CD4-positive, alpha-beta T cell treated with Interleukin-4 for 1 hour (primary cell): ENCODE measurements at places on chromosomes 3 and 15.

DNA sequence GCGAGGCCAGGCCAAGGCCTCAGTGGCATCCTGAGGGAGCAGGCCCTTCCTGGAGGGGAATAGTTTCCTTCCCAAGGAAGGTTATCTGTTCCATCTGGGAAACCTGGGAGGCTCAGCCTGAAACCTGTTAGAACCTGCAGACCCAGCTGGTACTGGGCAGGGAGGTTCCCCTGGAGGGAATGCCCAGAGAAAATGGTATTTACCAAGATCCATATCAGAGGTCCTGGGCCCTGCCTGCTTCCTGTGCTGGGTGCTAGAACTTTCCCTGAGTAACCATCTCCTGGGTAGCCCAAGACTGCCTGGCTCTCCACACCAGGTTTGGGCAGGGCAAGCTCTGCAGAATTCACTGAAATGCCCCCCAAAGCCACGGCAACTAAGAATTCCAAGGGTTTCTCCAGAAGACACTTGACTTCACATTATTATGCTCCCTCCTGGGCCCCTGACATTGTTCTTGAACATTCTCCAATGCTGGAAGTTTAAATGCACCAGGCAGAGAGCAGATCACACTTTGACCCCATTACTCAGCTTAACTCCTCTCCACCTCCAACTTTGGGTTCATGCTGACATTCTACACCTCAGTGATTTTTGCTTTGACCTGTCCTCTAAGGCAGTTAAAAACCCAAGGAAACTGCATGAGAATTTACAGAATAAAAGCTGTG is 2.0 kb downstream of the CA12 start:
- no peak for DNase-seq

GRCh38 chr3:123411340-123412040 is 37.4 kb downstream of the ADCY5 start:
- no peak for DNase-seq

DNA sequence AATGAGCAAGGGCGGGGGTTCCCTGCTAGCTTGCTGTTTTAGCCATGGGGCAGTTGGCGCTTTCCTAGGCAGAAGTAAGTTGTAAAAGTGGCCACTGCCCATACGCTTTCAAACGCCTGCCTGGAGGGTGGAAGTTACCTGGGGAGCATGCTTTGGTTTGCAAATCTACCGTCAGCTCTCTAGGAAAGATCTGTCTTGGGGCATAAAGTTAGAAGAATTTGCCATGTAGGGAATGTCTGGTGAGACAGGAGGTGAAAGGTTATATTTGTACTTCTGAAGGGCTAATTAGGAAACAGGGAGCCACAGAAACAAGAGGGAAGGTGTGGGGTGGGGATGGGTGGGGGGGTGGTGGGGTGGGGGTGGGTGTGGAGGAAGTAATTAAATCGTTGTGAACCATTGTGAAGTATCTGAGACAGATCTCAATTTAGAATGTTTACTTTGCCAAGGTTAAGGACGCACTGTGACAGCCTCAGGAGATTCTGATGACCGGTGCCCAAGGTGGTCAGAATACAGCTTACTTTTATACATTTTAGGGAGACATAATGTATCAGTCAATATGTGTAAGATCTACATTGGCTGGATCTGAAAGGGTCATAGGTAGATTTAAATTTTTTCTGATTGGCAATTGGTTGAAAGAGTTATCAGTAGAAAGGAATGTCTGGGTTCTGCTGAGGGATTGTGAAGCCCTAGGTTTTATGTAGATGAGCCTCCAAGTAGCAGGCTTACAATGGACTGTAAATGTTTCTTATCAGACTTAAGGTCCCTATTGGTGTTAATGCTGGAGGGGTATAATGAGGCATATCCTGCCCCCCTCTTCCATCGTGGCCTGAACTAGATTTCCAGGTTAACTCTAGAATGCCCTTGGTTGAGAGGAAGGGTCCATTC is 62.0 kb upstream of the GCNT3 start:
- DNase-seq: no peak

DNA sequence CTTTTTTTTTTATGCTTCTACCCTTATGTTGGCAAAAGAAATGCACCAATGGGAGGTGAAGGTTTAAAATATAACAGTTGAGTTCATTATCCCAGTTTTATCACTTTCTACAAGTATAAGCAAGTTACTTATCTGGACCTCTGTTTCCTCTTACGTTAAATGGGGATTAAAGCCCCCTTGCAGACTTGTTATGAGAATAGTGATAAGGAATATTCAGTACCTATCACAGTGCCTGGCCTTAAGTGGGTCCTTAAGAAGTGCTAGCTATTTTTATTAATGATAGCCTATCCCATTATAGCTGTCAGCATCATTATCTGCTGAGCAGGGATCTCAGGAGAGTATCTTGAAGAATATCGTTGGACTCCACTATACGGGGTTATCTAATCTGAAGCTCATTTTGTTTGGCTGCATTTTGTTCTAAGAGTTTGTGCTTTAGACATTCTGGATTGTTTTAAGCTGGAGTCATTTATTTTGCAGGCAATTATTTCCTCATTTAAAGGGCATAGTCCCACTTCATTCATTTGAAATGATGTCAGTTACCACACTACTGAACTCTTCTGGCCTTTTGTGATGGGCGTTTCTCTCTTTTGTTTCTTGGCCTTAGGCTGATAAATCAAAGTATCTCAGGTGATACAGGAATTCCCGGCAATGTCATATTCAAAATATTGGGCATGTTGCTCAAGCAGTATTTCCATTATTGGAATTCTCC is 28.8 kb downstream of the RAB8B start:
- DNase-seq: no peak

DNA sequence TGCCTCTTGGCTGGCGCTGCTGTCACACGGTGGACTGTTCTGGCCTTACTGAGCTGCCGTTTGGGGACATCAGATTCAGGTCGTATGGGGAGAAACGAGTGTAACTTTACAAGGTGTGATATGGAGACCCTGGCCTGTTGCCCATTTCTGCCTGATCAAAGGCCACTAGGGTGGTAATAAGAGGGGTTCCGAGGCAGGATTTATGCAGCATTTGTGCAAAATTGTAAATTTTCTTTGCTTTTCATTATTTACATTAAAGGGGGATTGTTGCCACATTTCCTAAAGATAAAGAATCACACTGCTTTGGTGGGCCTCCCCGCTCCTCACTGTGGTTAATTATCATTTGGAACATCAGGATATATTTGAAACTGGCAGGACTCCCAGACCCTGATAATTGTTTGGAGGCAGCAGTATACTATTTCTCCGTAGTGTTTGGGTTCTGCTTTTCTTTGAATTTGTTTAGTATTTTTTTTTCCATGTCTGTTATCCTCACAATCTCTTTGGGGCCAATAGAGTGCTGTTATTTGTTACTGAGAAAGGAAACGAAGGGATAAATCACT is 891 bp downstream of the NXPE3 start:
- no peak for DNase-seq

GRCh38 chr3:195451373-195452015 is 8.7 kb upstream of the ACAP2 start:
- DNase-seq: no peak

GRCh38 chr3:157300094-157300493 is 136.6 kb upstream of the PTX3 start:
- DNase-seq: no peak

DNA sequence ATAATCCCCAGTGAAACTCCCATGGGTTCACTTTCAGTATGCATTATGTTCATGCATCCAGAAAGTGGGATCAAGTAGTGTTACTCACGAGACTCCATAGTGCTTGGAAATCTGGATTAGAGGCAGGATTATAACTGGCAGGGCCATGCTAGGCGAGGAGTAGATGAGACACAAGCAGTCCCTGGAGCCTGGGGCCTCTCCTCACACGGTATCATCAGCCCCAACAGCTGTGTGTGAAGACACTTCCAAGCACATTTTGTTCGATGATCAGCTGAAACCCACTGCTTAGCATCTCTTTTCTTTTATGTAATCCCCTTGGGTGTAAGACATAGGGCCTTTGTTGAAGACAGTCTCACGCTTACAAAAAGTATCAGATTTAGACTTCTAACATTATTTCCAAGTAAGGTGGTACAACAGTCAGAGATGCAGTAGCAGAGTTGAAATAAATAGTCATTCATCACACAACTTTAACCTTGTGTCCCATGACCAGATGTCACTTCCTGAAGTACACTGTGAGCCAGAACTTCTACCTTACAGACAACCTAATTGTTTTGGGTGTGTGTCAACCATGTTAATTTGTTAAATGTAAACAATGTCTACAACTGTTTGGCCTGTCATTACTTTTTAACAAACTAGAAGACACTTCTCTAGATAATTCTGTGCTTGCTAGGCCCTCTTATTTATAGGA is 116.9 kb downstream of the GADL1 start:
- DNase-seq: no peak

- DNase-seq: no peak
Measured at GRCh38 chr15:42082823-42083604, 11.3 kb downstream of the PLA2G4D start.

- DNase-seq: no peak
Measured at GRCh38 chr15:100330221-100330620, 11.6 kb downstream of the ADAMTS17 start.

GRCh38 chr3:44297255-44297654 is 41.3 kb upstream of the TCAIM start:
- no peak for DNase-seq

- no peak for DNase-seq
Measured at GRCh38 chr3:172279191-172279640, 169.0 kb downstream of the GHSR start.

DNA sequence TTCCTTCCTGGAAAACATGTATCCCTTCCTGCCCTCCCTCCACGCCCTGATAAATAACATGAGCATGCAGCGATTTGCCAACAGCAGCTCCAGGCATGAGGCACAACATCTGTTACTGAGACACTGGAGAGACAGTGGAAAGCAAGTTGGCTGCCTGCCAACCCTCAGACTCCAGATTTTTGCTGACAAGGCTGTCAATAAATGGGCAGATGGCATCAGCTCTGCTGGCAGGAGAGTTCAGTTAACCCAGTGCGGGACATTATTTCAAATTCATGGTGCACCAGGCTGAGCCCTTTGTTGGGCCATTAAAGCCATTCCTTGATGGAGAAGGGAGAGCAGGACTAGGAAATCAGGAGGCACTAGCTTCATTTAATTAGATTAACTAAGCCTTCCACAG is 293.3 kb downstream of the MEX3B start:
- no peak for DNase-seq

DNA sequence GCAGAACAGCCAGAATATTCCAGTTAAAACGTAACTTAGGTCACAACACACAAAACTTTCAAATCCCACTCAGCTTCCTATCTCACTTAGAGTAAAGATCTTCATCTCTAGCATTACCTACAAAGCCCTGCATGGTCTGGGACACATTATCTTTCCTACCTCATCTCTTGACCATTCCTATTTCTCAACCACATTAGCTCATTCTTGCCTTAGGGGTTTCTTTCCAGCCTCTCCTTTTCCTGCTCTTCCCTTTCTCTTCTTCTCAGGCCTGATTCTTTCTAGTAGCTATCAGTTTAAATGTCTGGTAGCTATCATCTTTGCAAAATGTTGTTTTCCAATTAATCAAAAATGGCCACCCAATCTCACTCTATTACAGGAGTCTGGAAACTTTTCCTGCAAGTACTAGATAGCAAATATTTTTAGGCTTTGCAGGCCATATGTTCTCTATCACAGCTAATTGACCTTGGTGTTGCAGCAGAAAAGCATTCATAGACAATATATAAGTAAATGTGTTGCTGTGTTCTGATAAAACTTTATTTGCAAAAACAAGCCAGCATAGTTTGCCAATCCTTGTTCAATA is 15.1 kb upstream of the CBLB start:
- DNase-seq: no peak

GRCh38 chr3:114444216-114444615 is 150.4 kb downstream of the TIGIT start:
- DNase-seq: no peak

- no peak for DNase-seq
Measured at GRCh38 chr15:34721802-34722438, 32.9 kb downstream of the GJD2 start.

GRCh38 chr15:26615188-26615926 is 157.5 kb downstream of the GABRB3 start:
- DNase-seq: no peak

DNA sequence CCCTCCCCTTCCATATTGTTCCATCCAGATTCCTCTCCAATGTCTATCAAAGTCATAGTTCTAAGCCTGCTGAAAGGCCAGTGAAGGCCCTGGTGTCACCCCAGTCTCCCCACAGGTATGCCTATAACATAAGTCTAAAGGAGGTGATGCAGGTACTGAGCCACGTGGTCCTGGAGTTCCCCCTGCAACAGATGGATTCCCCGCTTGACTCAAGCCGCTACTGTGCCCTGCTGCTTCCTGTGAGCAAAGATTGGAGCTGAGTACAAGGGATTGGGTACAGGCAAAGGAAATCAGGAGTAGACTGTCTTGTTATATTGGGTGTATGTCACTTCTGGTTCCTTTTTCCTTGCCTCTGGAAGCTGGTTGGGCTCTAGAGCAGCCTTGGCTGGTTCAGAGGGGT is 8.2 kb downstream of the EIF2B5 start:
- no peak for DNase-seq

DNA sequence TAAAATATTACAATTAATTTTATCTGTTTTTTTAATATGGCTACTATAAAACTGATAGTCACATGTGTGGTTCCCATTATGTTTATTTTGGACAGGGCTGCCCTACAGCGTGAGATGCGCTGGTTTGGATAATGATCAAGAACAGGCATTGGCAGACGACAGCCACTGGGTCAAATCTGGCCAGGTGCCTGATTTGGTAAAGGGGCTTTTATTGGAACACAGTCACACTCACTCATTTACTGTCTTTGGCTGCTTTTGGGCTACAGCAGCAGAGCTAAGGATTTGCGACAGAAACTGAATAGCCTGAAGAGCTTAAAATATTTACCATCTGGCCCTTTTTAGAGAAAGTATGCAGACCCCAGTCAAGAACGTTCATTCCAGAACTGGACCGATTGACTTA is 724.2 kb upstream of the CFAP20DC start:
- DNase-seq: no peak
